ENCODE measurements at places on chromosomes 6 and 20.

GRCh38 chr20:1567392-1568162 lies 10.1 kb upstream of the SIRPD start:
- DNase-seq: no peak

DNA sequence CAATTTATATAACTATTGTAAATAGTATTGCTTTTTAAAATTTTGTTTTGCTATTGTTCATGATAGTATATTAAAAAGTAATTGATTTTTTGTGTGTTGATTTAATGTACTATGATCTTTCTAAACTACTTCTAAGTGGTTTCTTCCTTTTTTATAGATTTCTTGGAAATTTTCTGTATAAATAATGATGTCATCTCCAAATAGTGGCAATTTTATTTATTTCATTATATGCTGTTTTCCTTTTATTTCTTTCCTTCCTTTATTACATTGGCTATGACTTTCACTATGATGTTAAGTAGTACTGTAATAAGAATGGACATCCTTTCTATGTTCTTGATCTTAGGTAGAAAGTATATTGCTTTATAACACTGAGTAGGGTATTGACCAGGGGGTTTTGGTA lies 451.5 kb upstream of the SPTLC3 start:
- no peak for DNase-seq

DNA sequence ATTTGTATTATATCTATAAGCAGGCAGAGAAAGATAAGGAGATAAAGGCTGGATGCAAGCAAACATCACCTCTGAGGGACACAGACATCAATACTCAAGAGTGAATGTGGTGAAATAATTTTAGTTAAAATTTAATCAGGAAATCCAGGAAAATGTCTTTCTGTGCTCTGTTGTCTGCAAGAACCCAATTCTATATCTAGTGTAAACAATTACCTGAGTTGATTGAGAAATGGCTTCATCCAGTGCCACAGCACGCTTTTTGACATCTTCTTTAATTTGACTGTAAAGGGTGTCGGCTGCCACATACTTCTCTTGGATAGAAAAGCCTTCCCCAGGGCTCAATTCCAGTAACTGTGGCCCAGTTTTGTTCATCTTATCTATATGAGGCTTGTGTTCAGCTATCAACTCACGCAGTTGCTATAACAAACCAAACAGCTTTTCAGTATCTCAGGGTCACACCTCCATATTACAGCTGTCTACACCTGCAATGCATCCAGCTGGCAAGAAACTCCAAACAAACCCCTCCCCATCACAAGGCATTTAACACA lies 131.6 kb downstream of the DST start:
- DNase-seq: peak; percentile 31

DNA sequence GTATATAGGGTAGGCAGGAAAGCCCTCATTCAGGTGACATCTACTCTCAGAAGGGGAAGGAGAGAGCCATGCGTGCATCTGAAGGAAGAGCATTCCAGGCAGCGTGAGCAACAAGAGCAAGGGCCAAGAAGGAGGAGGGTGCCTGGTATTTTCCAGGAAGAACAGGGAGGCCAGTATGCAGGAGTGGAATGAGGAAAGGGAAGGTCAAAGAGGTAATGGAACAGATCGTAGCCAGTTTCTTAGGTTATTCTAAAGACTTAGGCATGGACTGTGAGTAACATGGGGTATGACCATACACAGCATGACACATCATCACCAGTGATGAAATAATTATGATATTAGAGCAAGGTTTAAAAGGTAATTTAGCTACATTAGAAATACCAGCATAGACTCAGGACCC lies 24.1 kb downstream of the ALDH8A1 start:
- no peak for DNase-seq

DNA sequence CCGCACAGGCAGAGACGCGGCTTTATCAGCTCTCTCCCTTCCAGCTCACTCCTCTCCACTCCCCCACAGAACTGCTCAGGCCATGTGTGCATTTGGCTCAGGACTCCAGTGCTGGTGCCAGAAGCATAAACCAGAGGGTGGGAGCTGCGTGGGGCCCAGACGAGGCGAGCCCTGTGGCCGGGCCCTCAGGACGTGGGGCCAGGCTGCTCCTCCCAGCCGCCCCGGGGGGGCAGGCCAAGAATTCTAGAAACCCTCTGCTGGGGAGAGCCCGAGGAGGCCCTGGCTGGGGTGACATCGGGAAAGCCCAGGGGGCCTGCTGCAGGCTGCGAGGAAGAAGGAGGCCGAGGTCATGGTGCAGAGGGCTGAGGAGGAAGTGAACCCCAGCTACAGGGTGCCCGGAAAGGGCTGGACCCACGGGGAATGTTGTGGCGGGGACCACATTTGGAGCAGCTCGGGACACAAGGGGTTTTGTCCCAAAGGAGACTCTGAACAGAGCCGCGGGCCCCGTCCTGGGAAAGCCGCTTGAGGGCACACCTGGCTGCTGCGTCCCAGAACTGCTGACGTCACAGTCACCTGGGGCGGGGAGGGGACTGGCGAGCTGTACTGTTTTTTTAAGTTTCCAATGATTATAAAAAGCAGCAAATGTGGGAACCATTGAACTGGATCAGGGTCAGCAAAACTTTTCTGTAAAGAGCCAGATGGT lies 107.1 kb downstream of the BANF2 start:
- DNase-seq: peak; percentile 4
